Activated CD4-positive, alpha-beta T cell treated with anti-CD3 and anti-CD28 coated beads for 4 hours (primary cell): ENCODE measurements at places on chromosomes 3 and 15.

- DNase-seq: no peak
These were observed 1094.4 kb downstream of the SI start for GRCh38 chr3:163983940-163984339.

DNA sequence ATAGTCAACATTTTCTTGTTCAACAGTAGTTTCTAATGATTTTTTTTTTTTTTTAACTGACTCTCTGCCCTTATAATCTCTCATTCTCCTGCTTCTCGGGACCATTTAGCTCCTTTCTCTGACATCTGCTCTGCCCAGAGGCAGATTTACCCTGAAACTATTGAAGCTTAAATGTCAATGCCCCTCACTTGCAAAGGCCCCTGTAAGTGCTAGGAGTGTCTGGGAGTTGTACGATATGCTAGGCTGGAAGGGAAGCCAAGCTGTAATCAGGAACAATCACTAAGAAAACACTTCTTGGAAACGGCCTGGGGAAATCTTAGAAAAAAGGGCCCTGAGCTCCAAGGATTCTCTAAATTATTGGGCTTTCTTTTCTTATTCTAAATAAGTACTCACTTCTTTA is 5.8 kb upstream of the PLOD2 start:
- no peak for DNase-seq

DNA sequence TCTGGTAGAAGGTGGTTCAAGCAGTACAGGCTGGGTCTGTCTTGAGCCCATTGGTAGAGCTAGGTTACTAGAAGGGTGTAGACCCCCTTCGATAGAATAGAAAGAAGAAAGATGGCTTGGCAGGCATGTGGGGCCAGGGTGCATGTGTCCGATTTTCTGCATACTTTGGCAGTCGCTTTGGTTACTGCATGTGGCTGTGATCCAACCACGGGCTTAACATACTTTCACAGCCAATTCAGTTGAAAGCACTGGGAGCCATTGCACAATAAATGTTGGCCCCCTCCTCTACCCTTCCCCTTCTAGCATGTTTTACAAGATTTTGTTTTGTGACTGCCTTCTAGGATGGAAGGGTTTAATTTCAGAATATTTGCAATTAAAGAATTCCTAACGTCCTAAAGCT is 7.2 kb downstream of the ARID3B start:
- no peak for DNase-seq

DNA sequence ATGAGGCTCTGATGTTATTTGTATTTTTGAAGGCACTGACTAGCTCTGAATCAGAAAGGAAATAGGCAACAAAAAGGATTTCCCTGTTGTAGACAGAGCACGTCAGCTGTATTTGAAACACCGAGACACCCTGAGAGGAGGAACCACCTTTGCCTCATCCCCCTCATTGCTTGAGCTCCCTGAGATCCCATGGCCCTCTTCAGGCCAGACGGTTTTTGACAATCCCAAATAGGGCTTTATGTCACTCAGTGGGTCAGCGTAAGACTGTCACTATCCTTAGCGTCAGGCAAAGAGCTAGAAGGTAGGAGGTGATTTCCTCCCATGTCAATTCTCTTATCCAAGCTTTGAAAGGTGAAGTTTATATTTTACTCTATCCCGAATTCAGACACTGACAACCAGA is 254.3 kb downstream of the ZNF621 start:
- DNase-seq: no peak

- DNase-seq: no peak
These were observed 169.2 kb downstream of the NFKBIZ start for GRCh38 chr3:102018551-102018950.

- DNase-seq: no peak
These were observed 88.1 kb downstream of the MBNL1 start for GRCh38 chr3:152356870-152357276.

- no peak for DNase-seq
These were observed 66.4 kb downstream of the EXOG start for GRCh38 chr3:38562467-38562925.

DNA sequence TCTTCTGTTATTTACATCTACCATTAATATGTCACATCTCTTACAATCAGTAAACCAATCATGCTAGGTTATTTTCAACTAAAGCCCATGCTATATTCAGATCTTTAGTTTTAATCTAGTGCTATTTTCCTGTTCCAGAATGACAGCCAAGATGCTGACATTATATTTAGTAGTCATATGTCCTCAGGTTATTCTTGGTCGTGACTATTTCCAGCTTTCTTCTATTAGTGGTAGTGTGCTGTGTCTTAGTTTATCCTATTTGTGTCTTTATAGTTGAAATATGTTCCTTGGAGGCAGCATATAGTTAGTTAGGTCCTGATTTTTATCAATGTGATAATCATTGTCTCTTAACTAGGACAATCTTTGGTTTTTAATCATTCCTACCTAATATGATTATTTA is 566.5 kb downstream of the CADM2 start:
- no peak for DNase-seq

DNA sequence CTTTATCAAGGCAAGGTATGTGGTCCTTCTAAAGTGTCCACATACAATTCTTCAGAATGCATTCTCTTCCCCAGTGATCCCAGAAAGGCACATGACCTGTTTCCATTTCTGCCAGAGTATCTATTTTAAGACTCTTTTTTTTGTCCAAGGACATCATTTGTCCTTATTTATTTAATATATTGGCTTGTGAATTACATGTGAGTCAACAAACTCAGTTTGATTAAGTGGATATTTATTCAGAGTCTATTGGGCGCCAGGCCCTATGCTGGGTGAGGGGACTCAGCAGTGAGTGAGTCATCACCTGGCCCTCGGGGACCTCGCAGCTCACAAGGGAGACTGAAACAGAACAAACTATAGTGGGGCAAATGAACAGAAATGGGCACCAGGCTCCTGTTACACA is 136.8 kb downstream of the SNRK start:
- no peak for DNase-seq

- DNase-seq: no peak
These were observed 111.5 kb upstream of the FLNB start for GRCh38 chr3:57896691-57897090.

DNA sequence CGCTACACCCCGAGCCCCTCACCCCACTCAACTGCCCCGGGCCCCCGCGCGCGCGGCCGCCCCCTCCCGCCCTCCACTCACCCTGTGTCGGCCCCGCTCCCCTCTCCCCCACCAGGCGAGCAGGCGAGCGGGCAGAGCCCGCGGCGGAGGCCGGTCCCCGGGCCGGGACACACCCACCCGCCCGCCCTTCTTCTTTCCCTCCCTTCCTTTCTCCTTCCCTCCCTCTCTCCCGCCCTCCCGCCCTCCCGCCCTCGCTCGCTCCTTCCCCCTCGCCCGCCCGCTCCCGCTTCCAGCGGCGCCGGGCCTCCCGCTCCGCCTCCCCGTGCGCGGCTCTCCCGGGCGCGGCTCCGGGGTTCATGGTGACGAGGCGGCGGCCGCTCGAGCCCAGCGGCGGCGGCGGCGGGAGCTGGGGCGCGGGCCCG is at the start of gene CTDSPL:
CTDSPL (plus strand) TSS at position 261 of the 422 bp plus-strand sequence. CDS start 320 bp downstream, outside the sequence.
- no peak for DNase-seq

GRCh38 chr3:48129921-48130320 is 58.3 kb downstream of the CDC25A start:
- no peak for DNase-seq

DNA sequence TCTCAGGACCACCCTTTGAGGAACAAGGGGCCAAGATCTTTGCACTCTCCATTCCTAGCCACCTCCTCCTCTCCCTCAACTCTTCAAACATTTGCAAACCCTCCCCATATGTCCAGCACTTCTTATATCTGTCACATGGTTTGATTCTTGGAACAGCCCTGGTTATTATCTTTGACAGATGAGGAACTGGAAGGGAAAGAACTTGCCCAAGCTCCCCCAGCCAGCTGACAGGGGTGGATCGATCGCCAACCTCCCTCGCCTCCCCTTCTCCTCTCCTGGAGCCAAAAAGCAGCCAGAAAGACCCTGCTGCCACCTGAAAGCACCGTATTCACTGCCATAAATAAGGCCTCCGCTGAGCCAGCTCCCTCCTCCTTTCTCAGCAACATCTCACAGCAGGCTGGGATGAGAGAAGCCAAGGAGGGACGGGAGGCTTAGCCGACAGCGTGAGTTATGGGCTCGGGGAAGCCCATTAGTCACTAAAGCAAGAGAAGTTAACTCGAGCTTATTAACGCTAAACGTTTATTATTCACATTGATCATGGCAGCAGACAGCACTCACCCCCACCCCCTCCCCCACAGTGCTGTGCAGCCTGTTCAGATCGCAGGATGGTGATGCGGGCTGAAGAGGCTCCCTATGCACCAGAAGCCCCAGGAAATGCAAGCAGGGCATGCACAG is 22.2 kb upstream of the FGD5 start:
- DNase-seq: no peak

DNA sequence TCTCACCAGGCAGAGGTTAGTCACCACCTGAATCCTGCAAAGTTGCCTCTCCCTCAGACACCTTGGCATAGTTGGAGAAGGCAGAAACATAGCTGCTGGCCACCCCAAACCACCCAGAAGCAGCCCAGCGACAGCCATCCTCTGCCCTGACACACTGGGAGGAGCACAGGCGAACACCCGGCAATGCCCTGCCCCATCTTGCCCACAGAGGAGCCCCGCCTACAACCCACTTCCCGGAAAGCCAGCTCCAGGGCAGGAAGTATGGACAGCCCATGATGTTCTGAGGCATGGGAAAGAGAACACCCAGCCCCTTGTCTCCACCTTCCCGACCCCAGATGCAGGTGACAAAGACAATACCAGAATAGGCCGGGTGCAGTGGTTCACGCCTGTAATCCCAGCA is 12.6 kb upstream of the SHISA5 start:
- DNase-seq: no peak
